Fibroblast of villous mesenchyme (primary cell): ENCODE measurements at places on chromosomes 4 and X. TPM values are rescaled to one million over a fixed set of nuclear protein-coding genes. Genes with fewer than 3 reads are reported as not detected.
A peak's percentile ranks its signal among the peaks of the same experiment; 100 is the strongest.

DNA sequence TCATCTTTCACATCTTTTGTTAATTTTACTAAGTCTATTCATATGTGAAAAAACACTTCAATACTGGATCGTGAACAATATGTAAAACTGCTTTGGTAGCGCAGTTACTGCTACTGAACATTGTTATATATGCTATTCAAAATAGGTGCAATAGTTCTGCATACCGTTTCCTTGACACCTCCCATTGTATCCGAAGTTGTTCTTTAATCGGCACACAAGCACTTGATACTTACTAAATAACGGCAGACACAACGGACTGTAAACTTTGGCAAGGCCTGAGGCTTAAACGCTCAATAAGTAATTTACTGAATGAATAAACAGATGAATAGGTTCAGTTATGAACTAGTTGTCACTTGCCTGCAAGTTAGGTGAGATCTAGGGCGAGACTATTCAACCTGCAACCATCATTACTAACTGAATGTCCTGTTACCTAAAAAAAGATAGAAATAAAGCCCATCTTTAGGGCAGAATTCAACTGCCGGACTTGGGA lies 620 bp downstream of the ANAPC10 start:
- no peak for DNase-seq

DNA sequence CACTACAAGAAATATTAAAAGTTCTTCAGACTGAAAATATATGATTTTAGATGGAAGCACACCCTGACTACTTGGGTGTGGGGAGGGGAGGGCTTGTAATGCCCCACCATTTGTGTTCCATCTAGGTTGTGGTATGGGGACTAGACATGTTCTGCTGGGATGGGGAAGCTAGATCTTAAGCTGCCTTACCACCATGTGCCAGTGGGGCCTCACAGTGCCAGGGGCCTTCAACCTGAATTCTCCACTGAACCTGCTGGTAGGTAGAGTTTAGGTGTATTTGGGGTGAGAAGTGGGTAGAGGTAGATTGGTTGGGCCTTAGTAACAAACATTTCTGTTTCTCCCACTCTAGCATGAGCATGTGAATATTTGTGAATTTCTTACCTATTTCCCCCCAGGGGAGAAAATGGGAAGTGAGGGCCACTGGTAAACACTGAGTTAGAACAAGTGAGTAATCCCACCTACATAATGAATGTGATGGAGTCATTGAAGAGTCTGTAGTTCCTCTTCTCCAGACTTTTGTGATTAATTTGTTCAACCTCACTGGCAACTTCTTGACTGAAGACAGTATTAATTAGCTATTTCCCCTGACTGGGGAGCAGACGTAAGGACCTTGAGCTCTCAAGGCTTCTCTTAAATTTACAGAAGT lies 44.0 kb downstream of the BRCC3 start:
- DNase-seq: no peak

DNA sequence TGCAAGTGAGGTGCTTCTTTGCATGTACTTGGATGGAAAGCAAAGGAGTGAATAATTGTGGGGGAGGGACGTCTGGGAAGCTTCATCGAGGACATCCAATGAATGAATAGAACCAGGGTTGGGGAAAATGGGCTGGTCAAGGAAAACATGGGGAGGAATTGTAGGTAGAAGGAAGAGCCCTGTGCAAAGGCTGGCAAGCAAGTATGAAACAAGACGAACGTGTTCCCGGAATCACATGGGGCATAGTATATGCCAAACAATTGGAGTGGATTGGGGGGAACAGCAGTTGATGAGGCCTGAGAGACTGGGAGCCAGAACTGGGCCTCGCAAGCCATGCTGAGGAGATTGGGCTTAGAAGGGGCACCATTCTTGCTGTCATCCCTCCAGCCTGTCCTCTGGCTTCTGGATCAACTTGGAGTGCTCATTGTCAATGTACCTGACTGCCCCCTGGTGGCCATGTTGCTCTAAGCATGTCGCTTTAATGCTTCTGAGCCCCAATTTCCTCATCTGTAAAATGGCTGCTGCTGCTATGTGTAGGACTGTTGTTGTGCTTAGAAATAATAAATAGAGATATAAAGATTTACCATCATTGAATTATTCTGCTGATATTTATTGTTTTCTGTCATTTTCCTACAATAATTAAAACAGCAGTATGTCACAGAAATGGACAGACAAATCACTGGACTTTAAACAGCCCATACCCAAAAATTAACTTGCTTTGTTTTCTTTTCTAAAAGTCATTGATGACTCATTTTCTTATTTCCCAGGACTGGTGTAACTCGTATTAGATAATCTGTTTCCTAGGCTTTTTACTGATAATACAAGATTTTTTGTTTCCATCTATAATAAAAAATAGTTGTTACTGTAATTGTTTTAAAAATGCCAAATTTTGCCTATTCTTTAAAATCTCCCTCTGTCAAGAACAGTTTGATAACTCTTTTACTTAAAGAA lies 66.4 kb downstream of the JADE3 start:
- peak; percentile 76 for DNase-seq

Gene EDNRA
- total RNA-seq: 0.86 and 4.2 TPM in 2 replicates
